Activated CD4-positive, alpha-beta T cell treated with anti-CD3 and anti-CD28 coated beads, Interleukin-2, amount 10 ng/mL, durations not matched to agents 24 days and 14 days (primary cell): ENCODE measurements at places on chromosomes 5 and 9. TPM values are rescaled to one million over a fixed set of nuclear protein-coding genes. Genes with fewer than 3 reads are reported as not detected.
A peak's percentile ranks its signal among the peaks of the same experiment; 100 is the strongest.

The RNF130 gene
- total RNA-seq: 7.3 and 8.9 TPM in 2 replicates

The C9orf50 gene
- total RNA-seq: not detected in 2 replicates

The ADGRD2 gene
- not detected in 2 replicates for total RNA-seq

The FAM200C gene
- 1.4 and 1.5 TPM in 2 replicates for total RNA-seq

The ANKS6 gene
- 13.4 and 13.6 TPM in 2 replicates for total RNA-seq

The TTC23L gene
- not detected in 2 replicates for total RNA-seq

The SPINK7 gene
- total RNA-seq: not detected in 2 replicates

The PTGER4 gene
- total RNA-seq: 49.1 and 53.0 TPM in 2 replicates

The GLRA1 gene
- total RNA-seq: not detected in 2 replicates

GRCh38 chr9:13263511-13263910, 16.0 kb downstream of the MPDZ start:
- DNase-seq: no peak

GRCh38 chr9:123387686-123388085, 31.7 kb downstream of the CRB2 start:
- DNase-seq: no peak

GRCh38 chr5:112548246-112548881, 129.3 kb upstream of the EPB41L4A start:
- DNase-seq: no peak

DNA sequence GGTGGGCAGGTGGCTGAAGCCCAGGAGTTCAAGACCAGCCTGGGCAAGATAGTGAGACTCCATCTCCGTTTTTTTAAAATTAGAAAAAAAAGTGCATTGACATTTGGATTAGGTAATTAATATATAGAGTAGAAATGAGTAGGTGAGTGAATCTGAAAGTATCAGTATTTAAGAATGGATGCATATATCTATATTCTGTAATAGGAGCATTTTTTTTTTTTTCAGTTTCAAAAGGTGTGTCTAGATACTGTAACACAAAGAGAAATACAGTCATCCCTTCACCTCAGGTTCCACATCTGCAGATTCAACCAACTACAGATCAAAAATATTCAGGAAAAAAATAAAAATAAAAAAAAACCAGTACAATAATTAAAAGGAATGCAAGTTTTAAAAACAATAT, 50.8 kb downstream of the RBM27 start:
- no peak for DNase-seq

- no peak for DNase-seq
Measured at GRCh38 chr9:9002826-9003583, 1203.4 kb upstream of the DMAC1 start.

DNA sequence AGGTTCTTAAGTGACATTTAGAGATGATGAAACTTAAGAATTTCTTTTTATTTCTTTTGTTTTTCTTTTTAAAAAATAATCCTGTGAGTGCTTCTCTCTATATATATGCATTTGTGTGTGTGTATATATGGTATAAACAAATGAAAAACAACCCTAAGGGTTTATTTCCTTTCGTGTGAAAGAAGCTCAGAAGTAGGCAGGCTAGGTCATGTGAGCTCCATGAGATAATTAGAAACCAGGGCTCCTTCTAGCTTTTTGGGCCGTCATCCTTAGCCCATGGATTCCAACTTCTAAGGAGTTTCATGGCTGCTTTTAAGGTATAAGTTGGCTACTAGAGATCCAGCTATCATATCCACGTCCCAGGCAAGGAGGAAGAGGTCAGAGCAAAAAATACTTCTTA, 11.2 kb downstream of the C9orf43 start:
- DNase-seq: no peak

- DNase-seq: no peak
Measured at GRCh38 chr5:31194468-31194813, 955 bp downstream of the CDH6 start.

- DNase-seq: no peak
Measured at GRCh38 chr9:2838371-2839000, 5.4 kb downstream of the PUM3 start.

DNA sequence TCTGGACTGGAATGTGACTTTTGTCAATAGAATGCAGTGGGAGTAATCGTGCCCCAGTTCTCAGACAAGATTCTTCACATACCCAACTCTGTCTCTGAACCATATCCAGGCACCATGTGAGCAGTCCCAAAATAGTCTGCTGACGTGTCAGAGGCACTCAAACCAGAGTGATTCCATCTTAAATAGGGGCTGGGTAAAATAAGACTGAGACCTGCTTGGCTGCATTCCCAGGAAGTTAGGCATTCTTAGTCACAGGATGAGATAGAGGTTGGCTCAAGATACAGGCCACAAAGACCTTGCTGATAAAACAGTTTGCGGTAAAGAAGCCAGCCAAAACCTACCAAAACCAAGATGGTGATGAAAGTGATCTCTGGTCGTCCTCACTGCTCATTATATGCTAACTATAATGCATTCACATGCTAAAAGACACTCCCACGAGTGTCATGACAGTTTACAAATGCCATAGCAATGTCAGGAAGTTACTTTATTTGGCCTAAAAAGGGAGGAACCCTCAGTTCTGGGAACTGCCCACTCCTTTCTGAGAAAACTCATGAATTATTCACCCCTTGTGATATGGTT, 16.9 kb upstream of the PLCXD3 start:
- DNase-seq: no peak

DNA sequence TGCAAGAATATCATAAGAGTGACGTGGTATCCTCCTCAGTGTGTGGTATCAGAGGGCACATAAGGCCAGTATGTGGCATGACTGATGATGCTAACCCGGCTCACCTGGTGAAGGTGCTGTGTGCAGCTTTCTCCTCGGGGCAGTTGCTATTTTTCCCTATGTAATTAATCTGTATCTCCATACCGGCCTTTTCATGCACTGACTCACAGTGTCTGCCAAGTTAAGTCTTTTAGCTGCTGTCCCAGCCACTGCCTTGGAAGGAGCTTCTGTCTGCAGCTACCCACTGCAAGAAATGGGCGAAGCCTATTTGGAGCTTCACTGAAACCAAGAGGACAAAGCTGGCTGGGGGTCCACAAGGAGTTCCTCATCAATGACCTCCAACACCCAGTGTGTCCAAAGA, 46.0 kb downstream of the NXNL2 start:
- no peak for DNase-seq

- no peak for DNase-seq
Measured at GRCh38 chr9:115883467-115884329, 269.9 kb upstream of the PAPPA start.

DNA sequence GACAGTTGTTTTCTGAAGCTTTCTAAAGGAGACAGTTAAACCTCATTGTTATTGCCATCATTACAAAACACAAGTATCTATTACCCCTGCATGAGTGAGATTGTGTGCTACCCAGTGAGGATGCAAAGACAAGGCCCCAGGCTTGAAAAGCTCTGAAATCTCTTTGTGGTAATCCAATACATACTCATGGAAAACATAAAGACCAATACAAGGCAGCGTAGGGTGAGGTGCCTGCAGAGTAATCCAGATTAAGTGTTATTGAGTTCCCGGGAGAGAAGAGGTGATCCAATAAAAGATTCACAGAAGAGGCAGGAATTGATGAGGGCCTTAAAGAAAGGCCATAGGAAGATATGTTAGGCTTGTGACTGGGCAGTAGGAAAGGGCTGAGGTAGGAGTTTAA, 150.1 kb downstream of the MEF2C start:
- DNase-seq: no peak

GRCh38 chr5:1815071-1815786, 14.0 kb downstream of the NDUFS6 start:
- DNase-seq: no peak

GRCh38 chr9:69393425-69393824, 68.4 kb downstream of the ENTREP1 start:
- DNase-seq: no peak

DNA sequence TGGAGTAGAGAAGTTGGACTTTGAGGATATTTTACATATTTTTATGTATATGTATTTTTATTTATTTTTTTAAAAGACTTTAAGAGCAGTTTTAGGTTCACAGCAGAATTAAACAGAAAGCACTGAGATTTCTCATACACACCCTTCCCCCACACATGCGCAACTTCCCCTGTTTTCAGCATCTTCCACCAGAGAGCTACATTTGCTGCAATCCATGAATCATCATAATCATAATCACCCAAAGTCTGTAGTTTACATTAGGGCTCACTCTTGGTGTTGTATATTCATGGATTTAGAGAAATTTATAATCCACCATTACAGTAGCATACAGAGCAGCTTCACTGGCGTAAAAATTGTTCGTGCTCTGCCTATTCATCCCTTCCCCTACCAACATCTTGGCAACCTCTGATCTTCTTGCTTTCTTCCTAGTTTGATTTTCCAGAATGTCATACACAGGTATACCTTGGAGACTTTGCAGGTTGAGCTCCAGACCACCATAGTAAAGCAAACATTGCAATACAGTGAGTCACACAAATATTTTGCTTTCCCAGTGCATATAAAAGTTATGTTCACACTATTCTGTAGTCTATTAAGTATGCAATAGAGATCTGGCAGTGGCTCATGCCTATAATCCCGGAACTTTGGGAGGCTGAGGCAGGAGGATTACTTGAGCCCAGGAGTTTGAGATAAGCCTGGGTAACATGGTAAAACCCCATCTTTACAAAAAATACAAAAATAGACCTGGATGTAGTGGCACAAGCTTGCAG, 9.6 kb upstream of the CCDC171 start:
- no peak for DNase-seq

GRCh38 chr9:132575005-132575609, 7.3 kb upstream of the BARHL1 start:
- peak; percentile 84 for DNase-seq

DNA sequence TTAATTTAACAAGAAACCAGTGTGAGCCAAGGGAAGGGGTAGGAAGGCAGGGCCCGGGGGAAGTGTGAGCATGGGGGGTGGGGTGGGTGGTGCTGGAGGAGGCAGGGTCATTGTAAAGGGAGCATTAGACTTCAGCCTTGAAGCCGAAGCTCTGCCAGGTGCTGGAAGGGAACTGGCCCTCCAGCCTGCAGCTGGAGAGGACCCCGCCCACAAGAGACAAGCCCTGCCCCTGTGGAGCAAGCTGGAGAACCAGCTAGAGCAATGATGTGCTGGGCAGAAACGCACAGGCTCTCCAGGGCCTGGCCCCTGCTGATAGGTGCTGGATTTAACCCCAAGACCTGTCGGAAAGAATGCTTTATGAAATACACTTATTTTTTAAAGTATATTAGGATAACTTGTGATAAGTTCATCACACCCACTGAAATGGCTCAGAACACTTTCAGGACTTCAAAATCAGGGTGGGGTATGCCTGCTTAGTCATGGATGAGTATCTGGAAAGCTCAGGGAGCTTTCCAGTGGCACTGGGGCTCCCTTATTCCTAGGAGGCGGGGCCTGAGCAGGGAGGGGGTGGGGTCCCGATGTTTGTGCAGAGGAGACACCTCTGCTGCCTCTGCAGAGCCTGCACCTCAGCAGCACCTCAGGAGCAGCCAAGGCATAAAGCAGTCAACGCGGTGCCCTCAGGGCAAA, 27.1 kb downstream of the UBE2QL1 start:
- no peak for DNase-seq

DNA sequence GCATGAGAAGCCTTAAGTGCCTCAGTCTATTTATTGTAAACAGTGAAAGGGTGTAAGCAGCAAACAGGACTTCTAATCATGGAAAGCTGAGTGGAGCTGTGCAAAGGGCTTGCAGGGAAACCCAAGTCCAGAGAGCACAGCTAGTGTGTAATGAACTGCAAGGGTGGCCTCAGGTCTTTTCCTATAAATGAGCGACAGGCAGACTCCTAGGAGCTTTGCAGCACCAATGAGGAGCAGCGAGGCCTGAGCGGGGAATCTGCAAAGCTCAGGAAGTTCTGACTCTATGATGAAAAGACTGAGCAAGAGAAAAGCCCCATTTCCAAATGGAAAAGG, 250.1 kb upstream of the MAP3K1 start:
- DNase-seq: no peak

DNA sequence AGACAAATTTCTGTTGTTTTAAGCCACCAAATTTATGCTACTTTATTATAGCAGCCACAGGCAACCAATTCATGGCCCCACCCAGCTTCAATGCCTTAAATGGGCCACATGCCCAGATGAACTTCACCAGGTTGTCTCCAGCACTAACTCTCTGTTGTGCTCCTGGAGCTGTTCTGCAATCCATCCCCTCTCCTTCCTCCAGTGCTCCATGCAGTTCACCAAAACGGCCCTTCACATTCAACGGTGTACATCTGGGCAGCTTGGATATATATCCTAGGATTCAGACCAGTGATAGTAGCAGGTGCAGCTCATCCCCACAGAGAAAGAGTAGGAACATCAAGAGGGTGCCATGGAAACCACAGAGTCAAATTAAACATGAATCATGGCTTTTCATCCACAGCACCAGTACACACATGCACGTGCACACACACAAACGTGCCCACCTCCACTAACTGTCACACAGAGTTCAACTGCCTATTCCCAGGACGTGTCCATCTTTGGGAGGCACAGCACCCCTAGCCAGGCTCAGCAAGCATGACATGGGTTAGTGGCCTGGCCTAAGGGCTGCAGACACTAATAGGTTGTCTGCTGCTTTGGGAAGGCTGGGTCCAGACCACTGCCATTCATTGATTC, 134.5 kb downstream of the MED10 start:
- DNase-seq: no peak

DNA sequence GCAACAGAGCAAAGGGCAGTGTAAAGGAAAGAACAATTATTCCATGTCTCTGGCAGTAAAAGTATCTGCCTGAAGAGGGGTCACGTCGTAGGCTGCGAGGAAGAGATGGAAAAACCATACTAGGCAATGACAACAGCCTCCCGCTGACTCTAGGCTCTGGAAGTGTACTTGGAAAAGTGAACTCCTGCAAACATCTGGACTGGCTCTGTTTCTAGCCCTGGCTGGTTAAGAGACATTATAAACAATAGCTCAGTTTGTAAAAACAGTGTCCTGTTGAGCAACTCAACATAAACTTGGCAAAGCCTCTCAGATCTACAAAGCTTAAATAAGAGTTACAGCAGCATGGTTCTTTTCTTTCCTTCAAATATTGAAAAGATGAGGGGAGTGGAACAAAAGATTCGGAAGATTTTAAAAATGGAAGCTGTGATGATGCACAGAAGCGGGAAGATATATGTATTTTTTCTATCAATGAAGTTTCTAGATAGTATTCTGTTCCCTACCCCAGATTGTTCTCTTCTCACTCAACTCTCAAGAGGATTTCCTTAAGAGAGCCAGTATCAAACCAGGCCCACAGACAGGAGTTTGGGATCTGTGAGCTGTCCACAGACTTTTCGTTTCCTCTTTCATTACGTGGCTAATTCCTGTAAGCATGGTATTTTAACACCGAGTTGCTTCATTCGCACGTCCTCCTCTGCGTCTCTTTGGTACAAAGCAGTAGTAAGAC, 79.4 kb downstream of the SPTLC1 start:
- DNase-seq: no peak

DNA sequence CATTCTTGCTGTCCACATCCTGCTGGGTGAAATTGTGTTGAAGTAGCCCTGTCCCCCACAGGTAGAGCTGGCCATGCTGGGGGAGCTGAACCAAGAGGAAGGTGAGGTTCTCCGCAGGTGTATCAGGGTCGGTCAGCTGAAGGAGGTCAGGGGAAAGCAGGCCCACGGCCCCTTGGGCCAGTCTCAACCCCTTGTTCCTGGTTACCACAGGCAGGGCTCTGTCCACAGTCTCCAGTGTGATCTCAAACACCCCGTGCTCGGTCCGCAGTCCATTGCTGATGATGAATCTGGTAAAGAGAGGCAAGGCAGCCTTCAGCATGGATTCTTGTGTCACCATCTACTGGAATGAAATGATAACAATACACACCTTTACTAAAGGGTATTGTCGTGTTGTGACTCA, 53.4 kb upstream of the CER1 start:
- DNase-seq: no peak
